Dermis microvascular lymphatic vessel endothelial cell (primary cell): ENCODE measurements at places on chromosomes 3 and 15.

- no peak for DNase-seq
These were observed 84.3 kb downstream of the RPLP1 start for GRCh38 chr15:69536726-69537512.

- no peak for DNase-seq
These were observed 294.4 kb upstream of the SLCO3A1 start for GRCh38 chr15:91559066-91559465.

DNA sequence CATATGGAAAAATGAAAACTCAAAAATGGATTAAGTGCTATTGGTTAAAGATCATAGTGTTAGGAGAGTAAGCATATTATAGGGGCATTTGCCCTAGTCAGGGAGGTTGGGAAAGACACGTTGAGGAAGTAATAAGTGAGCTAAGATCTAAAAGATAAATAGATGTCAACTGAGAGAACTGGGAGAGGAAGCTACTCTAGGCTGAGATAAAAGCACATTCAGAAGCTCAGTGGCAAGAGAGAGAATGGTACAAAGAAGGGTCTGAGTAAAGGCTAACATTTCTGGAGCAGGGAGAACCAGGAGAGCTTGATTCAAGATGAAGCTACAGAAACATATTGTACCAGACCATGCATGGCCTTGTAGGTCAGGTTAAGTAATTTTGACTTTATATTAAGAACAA is 63.9 kb downstream of the TRPC1 start:
- no peak for DNase-seq

DNA sequence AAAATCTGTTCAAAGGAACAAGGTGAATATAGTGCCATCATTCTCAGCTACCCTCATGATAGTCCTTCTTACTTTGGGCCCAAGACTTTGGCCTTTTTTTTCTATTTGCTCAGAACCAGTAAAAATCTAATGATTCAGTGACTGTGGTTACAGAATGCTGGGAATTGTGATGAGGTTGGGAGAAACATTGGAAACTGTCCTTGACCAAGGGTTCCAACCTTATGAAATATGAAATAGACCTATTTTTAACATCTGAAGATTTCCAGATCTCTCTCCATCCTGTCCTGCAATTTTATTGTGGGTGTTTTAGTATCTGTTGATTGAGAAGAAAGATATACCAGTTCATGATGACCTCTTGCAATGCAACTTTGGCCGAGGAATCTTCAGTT is 34.9 kb downstream of the TMEM45A start:
- no peak for DNase-seq

GRCh38 chr3:5140839-5141238 is 18.7 kb downstream of the ARL8B start:
- DNase-seq: no peak

DNA sequence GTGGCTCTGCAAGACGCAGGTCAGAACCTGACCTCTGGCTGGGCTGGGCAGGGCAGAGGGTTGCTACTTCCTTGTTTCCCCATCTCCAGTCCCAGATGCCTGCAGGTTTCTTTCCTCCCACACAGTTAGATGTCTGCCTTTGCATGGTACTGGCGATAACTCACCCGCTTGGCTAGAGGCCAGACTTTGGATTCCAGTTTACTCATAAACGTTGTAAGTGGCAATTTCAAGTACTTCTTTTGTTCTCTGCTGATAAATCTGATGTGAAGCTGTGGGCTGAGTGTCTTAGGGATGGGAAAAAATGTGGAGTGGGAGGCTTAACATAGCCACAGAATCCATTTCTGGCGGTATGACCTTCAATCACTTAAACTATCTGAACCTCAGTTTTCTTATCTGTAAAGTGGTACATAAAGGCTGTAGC is 194.2 kb downstream of the EBLN2 start:
- DNase-seq: no peak

- DNase-seq: no peak
These were observed 28.8 kb upstream of the LEKR1 start for GRCh38 chr3:156797368-156797767.

DNA sequence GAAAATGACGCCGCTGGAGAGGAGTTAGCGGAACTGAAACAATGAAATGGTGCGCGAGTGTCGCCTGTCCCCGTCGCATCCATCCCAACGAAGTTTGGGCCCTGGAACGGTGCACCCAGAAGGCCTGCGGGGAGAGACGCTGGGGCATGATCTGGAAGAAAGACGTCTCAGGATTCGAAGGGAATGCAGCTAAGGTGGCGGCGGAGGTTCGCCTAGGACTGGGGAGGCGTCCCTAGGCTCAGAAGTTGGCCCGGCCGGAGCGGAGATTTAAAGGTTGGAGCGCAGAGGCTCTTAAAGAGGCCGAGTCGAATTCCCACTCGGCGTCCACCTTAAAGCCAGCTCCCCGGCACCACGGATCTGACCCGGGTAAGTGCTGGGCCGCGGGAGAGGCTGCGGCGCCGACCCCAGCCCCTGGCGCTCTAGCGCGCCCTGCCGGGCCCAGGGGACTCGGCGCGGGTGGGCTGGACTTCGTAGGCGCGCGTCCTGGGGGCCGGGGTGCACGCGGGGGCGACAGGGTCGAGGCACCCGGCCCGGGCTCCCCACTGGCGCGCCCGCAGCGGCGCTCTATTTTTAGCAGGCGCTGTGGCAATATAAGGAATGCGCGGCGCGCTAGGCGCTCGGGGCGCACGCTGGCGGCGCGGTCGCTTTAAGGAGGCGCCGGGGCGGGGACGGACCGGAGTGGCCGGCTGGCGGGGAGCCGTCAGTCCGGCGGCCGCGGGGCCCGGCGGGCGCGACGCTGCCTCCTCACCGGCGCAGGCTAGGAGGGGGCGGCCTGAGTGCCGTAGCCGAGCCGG is at the start of gene MRAS:
Gene MRAS, plus strand, starts transcription at position 620 of the 794 bp plus-strand sequence. CDS start 24,305 bp downstream, outside the sequence.
- no peak for DNase-seq

DNA sequence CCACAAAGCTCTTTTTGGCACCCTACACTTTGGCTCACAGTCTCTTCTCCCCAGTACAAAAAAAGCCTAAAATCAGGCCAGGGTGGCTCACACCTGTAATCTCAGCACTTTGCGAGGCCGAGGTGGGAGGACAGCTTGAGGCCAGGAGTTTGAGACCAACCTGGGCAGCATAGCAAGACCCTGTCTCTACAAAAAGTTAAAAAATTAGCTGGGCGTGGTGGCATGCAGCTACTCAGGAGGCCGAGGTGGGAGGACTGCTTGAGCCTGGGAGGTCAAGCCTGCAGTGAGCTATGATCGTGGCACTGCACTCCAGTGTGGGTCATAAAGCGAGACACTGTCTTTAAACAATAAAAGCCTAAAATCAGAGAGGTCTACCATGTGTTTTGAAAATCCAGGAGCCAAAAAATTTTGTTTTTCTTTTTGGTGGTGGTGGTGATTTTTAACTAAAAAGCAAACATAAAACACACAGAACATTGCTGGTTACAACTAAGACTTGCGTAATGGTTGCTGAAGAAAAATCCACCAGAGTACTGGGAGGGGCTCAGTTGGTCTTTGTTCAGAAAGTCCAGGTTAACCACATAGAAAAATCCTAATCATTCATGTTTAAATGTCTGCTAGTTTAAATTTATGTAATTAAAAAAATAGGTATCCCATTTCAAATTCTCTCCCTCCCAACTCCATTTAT is 1.6 kb upstream of the MAN2C1 start:
- DNase-seq: no peak
